Epithelial cell of proximal tubule (primary cell): ENCODE measurements at places on chromosomes 2 and 18. TPM values are rescaled to one million over a fixed set of nuclear protein-coding genes. Genes with fewer than 3 reads are reported as not detected.

C2orf15 gene
- total RNA-seq: 2.4 and 3.7 TPM in 2 replicates

CMPK2 gene
- 4.3 and 4.6 TPM in 2 replicates for total RNA-seq

FAP gene
- total RNA-seq: 0.14 and 2.3 TPM in 2 replicates

FEV gene
- not detected in 2 replicates for total RNA-seq

MYOM1 gene
- 0.12 and 0.14 TPM in 2 replicates for total RNA-seq

RNF125 gene
- total RNA-seq: 0.72 and 3.4 TPM in 2 replicates

MYO5B gene
- 34.1 and 48.4 TPM in 2 replicates for total RNA-seq

TMEM163 gene
- total RNA-seq: 0.40 and 0.65 TPM in 2 replicates

FNDC4 gene
- total RNA-seq: 7.3 and 26.6 TPM in 2 replicates

- no peak for DNase-seq
These were observed 51.9 kb upstream of the ZEB2 start for GRCh38 chr2:144571770-144572169.

DNA sequence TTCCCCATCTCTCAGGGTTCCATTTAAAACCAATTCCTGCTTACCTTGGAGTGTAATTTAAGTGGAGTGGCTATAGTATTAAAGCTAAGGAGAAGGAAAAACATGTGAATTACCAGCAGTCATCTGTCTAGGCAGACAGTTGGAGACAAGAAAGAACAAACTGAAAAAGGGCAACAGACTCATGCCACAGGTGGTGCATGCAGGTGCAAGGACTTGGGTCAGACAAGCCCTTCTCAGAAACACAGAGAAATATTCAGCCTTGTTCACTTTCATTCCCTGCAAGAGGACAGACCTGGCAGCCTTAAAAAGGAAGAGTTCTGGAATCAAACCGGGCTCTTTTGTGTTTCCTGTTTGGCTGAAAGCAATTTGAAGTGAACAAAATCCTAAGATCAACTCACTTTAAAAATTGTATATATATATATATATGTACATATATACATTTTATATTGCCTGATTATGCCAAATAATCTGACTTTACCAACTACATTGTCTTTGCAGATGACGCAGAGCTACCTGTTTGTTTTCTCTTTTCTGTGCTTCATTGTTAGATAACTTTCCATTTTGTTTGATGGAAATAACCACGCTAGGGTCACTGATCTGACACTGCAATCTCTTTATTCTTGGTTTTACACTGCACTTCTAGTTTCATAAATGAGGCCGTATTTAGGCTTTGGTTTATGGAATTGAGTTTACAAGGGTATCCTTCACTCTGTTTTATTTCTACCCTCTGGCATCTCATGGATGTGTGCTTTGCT is 35.1 kb upstream of the VPS54 start:
- no peak for DNase-seq

DNA sequence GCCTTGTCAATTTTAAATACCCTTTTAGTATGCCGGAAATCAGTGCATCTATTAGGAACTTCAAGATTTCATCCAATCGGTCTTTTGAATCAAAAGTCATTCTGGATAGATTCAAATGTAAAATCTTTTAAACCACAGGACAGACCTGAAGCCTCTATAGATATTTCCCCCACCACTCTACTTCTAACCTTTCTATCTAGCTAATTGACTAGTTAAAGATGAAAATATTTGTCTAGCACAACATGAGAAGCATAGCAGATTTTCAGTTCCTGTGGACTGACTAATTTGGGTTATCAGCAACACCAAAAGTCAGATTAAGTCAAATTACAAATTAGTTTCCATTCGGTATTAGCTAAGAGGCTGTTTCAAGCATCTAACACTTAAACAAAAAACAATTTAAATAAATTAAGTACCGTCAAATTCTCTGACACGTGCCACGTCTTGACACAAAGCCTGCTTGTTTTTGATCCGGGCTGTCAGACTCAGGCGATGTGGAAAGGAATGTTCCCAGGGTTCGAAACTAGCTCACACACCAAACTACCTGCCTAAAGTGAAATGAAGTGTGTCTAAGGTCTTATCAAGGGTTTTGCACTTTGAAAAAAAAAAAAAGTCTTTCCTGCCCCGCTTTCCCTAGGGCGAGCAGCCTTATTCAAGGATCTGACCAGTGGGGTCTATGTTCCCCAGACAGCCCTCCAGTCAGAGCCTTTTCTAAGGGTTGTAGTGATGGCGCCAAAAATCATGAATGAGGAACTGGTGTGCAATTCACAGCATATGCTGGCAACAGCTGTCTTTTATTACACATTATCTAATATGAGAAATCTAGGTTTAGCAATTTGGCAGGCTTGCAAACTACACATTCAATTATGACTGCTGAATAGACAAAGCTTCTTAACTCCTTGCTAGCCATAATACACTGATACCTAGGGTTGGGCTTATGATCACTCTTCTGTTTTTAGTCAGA is 4.7 kb downstream of the CYTIP start:
- DNase-seq: peak; percentile 52

- DNase-seq: no peak
These were observed 210.7 kb downstream of the ARL4C start for GRCh38 chr2:234286118-234286598.

- no peak for DNase-seq
These were observed 1.1 kb upstream of the ERMN start for GRCh38 chr2:157326698-157327097.

DNA sequence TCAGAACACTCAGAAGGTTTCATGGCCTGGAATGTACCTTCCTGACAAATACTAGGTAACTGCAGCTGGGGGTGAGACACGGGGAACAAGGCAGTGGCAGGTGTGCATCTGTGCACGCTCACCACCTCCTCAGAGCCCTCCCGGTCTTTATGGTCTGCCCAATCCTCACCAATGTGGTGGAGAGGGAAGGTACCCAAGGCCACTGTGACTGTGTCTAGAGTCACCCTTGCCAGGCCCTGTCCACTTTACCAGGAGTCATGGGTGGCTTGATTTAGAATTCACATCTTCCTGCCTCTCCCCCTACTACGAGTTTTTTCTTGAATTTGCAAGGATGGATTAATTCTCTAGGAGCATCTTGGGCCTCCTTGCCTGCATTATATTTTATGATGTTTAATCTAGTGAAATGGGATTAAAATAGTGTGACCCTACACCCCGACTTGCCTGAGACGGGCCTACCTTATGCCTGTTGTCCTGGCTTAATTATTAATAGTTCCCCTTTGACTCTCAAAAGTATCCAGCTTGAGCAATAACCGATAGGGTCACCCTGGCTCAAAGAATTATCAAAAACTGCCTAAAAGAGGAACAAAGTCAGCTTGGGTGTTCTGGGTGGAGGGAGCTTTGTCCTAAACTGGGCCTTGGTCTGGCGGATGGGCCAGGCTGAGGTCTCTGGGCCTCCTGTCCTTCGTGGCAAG is 56.5 kb downstream of the ACAA2 start:
- no peak for DNase-seq

DNA sequence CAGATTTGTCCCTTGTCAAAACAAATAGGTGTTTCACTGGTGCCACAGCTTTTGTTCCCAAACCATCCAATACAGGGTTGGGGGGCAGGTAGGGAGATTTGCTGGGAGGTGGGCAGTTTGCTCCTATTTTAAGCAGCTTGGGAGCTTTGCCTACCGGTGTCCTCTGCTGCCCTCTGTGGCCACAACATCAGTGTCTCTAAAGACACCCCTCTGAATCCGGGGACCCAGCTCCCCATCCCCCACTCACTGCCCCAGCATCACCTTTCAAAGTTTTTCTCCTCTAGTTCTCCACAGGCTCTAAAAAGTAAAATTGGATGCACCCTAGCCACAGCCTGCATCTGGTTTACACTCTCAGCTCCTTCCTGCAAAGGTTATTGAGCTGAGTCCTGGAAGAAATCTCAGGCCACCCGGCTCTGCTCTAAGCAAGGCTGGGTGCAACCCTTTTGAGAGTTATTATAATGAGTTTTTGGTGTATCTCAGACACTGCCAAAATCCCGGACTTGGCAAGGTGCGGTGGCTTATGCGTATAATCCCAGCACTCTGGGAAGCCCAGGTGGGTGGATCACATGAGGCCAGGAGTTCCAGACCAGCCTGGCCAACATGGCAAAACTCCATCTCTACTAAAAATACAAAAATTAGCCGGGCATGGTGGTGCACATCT is 2.9 kb upstream of the EPAS1 start:
- DNase-seq: no peak

GRCh38 chr2:159591221-159591620 is 25.1 kb downstream of the BAZ2B start:
- no peak for DNase-seq

DNA sequence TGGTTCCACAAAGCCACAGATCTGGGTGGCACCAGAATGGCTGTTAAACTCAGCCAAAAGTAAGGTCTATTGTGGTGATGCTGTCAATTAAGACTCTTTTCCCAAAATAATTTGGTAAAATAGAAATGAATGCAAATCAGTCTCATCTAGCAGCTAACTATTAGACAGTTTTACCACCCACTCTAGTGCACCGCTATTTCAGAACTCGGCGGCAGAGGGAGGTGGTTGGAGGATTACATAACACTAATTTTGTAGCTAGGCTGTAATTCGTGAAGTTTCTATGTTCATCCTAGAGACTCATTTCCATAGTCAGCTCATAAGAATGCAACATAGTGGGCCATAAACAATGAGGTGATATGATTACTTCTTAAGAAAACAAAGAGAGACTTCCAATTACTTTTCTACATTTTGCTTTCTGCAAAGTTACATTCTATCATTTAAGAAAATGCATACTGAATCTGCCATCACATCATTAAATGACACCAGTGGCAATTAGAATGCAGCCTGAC is 413.8 kb downstream of the FBXO15 start:
- no peak for DNase-seq

DNA sequence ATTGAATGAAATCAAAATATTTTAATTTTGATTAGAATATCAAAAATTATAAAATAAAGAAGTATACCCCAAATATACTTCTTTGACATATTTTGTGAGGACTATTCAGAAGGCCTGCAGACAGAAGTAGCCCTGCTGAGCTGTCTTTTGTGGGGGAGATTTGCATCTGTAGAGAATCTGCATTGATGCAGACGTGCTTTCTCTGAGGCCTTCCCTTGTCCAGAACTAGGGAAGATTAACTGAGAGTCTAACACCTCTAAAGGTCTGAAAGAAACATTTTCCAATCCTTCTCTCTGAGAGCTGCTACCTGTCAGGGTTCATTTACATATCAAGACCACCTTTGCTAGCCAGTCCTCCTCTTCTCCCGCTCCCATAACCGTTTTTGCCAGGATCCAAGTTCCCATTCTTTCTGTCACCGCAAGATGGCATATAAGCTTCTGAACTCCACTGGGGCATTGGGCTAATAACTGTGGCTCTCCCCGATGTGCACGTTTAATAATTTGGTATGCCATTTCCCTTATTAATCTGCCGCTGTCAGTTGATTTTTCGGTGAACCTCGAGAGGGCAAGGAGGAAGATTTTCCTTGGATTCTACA is 510.4 kb upstream of the CNTNAP5 start:
- no peak for DNase-seq

DNA sequence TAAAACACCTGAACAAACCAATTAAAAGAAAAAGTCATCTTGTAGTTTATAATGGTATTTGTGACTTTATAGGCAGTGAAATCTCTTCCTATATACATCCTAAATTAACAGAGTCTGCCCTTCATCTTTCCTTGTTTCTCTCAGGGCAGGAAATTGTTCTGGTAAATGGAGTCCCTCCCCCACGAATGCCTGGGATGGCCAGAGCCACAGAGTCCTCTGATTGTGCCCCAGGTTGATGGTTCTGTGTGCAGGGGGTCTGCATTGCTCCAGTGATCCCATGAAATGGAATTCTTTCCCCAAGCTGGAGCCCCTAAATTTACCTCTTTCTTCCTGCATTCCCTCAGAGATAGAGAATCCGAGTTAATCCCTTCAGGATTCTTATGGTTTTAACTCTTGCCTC is 155.5 kb downstream of the MTX2 start:
- no peak for DNase-seq

DNA sequence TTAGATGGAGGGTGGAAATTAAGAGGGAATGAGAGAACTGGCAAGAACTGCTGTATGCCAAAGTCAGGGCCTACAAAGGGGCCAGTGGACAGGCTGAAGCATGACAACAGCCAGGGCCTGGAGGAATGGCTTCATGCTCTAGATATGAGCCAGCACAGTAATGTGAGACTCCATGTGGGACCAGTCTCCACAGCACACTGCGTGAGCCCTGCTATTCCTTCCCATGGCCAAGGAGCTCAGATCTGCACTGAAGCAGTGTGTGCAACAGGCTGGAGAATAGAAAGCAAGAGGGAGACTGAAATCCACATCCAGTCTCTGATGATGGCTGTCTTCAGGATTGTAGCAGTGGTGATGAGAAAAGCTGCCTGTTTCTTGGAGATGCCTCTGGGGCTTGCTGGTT is 162.8 kb downstream of the TPGS2 start:
- no peak for DNase-seq

DNA sequence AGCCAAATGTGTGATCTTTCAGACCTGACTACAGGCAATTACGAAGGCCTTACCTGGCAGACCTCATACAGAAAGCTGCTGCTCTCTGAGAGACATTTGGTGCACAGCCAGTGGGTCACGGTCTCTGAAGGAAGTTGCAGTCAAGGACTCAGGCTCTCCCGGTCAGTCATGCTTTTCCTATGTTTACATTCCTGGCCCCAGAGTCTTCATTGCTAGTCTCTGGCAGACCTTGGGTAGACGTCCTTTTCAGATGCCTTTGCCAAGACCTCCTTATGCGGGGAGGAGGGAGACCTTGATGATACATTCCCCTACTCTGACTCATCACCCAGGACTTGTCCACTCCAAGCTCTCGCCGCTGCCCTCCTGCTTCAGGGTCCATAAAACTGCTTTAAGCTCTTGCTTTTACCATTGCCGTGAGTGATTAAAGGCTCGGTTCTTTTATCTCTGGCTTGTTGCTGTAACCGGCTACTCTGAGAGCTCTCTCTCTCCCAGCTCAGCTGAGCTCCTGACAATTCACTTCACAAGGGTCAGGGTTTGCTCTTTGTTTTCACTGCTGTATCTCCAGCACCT is 62.0 kb upstream of the SLC35F5 start:
- DNase-seq: peak; percentile 98

- DNase-seq: no peak
These were observed 149.2 kb downstream of the TSN start for GRCh38 chr2:121904656-121905055.

- no peak for DNase-seq
These were observed 127.5 kb downstream of the LAMA3 start for GRCh38 chr18:23816740-23817139.

- DNase-seq: no peak
These were observed 39.9 kb downstream of the PRKCE start for GRCh38 chr2:45691171-45691999.

- no peak for DNase-seq
These were observed 77.9 kb downstream of the CYBRD1 start for GRCh38 chr2:171600126-171600525.

DNA sequence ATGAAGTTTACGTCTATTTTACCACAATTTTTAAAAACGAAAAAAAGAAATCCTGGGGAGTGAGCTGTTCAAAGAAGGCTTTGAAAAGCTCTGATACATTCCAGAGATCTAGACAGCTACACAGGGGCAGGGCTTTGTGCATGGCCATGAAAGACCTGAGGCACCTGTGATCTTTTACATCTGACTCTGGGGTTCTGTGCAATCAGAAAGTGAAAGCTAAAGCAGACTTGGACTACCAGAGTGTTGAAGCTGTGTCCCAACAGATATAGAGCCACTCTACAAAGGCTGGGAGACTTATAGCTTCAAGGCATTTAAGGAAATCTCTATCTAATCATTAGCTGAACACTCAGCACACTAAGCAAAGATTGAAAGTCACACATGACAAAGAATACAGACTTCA is 34.1 kb downstream of the PARD6G start:
- peak; percentile 6 for DNase-seq
